ENCODE measurements at places on chromosomes 4 and X.
A peak's percentile ranks its signal among the peaks of the same experiment; 100 is the strongest.

GRCh38 chrX:68183612-68184214 lies 249.6 kb downstream of the OPHN1 start:
- no peak for DNase-seq

GRCh38 chr4:163484906-163485305 lies 9.6 kb upstream of the TMA16 start:
- peak; percentile 40 for DNase-seq

GRCh38 chr4:57344296-57344695 lies 234.1 kb upstream of the IGFBP7 start:
- no peak for DNase-seq

DNA sequence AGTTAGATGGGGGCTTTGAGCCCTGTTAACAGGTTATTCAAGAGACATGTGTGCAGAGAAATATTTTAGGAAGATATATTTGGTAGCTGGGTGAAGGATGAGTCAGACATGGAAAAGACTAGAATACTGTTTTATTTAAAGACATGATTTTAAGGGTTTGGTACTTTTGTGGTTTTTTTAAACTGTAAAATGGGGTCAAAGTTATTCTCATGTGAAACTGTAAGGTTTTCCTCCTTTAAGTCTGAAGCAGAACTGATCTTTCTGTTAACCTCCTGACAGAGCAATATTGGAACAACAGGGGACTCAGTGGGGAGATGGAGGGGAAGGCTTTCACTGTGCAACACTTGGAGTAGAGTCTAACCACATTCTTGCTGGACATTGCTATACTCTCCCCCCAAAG lies 112.4 kb upstream of the LSM6 start:
- no peak for DNase-seq

DNA sequence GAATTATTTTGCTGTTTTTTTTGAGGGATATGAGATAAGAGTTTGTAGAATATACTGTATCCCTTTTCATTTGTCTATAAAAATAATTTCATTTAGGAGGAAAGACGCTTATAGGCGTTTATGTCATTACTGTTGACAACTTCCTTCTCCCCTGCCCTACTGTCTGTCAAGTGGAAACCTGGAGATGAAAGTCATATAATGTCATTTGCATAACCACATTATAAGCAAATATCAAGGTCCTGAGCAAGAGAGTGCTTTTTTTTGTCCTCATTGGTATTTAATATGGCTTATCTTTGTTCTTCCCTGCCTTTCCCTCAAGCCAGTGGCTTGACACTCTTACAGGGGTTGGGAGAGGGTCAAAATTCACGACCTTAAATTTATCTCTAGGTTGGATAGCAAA lies 55.8 kb downstream of the LRP2BP start:
- no peak for DNase-seq

GRCh38 chr4:55996646-55997045 lies 47.9 kb downstream of the CEP135 start:
- no peak for DNase-seq

DNA sequence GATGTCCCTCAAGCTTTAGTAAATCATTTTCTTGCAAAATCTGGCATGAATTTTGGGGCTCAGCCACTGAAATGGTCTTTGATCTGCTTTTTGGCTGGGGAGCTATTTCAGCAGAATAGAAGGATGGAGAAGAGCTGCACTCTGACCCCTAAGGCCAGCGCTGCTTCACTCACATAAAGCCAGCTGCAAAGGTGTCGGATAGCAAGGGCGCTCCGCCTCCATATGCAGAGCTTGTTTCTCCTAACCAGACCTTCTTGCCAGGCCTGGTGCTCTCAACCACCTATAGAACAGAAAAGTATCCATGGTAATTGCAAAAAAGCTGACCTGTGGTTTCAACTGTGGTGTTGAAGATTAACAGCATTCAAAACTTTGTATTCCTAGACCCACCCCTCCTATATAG lies 24.1 kb upstream of the COQ2 start:
- no peak for DNase-seq

- no peak for DNase-seq
These were observed 8.2 kb downstream of the CASP3 start for GRCh38 chr4:184641022-184641421.

DNA sequence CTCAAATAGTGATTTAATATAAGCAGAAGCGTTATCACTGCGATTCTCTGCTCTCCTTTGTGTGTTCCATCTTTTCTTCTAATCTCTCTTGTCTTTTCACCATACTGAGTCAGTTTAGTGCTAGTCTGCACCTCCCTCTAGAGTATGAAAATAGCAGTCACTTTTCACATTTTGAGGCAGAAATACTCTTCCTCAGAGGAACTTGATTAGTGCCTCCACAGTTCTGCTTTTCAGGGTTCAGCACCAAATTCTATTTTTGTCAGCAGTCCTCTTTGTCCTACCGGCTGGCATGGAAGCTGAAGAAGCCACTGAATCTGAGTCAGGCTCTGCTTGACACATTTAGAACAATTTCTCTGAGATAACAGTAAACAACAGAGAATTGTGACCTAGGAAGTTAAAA lies 49.7 kb upstream of the ANKRD17 start:
- no peak for DNase-seq

DNA sequence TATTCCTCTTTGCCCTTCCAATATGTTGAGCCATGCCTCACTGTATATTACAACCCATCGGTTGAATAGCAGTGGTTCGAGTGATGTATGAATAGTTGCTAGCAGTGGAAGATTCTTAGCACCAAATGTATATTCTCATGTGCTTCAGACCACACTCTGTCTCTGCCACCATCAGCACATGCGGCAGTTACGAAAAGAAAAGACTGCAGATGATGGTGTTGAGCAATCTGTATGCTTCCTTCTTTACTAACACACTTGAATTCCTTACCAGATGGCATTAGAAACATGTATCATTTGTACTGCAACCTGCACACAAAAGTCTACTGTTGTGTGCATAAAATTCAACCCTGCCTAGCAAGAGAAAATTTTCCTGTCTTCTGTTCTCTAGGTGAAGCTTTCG lies 214.6 kb downstream of the ENOX2 start:
- no peak for DNase-seq

- DNase-seq, result no peak
These were observed 25.5 kb downstream of the BBS12 start for GRCh38 chr4:122758033-122758432.

- DNase-seq, result no peak
These were observed 120.2 kb upstream of the ADGRL3 start for GRCh38 chr4:61079976-61080375.

- DNase-seq, result no peak
These were observed 109.4 kb upstream of the MAP3K15 start for GRCh38 chrX:19624739-19625138.

DNA sequence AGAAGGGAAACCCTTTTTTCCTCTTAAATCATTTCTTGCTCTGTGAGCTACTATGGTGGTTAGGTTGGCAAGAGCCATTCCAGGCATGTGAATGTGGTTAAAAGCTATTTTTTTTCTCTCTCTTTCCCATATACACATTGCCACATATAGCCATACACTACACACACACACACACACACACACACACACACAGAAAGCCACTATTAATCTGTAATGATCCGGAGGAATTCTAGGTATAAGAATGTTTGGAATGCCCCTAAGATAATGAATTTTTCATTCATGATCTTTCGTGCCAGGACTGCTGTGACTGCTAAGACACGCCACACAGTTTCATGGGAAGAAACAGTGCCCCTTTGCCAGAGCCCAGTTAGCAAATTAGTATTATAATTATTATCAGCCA lies 21.8 kb upstream of the TLL1 start:
- no peak for DNase-seq

DNA sequence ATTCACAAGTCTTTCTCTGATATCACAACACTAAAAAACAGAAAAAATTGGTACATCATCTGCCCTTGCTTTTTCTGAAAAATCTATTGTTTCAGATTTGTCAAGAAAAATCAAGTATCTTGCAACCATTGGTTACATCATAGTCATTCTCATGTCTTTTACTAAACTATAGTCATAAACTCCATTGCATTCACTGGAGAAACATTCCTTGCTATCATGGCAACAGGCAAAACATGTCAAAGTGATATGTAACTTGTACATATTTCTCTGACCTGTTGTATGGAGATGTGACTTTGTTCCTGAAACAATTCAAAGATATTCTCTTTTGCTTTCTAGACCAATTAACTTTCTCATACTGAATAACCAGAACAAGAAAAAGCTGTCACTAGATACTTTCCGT lies 121.9 kb upstream of the ANK2 start:
- no peak for DNase-seq

DNA sequence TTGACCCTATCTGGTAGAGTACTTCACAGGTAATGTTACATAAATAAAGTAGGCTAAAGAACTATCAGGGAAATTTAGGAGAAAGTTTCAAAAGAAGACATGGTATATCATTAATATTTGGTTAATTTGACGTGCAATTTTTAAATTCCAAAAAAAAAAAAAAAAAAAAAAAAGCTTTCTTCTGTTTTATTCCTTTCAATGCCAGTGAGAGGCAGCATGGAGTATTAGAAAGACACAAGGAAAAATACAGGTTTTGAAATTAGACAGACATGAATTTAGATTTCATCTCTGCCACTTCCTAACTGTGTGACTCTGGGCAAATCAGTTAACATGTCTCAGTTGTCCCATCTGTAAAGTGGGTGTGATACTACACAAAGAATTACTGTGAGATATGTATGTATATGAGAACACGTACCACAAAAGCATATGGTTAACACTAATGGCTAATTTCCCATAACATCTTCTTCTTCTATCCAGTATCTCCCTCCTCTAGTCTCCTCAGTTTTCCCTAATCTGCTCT lies 132.5 kb downstream of the GPC3 start:
- DNase-seq, result no peak

DNA sequence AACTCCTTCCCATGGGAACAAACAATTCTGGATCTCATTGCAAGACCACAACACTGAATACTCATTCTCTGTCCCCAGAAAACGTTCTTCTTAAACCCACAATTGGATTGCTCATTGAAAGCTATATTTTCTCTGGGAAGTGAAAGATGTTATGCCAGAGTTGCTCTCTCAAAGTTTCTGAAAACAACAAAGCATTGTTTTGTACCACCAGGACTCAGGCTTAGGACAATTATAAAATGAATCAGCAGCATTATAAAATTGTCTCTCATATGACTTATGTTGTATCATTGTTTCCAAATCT lies 26.5 kb downstream of the TFDP3 start:
- DNase-seq, result no peak

GRCh38 chrX:154542723-154543424 lies 3.8 kb downstream of the G6PD start:
- no peak for DNase-seq

DNA sequence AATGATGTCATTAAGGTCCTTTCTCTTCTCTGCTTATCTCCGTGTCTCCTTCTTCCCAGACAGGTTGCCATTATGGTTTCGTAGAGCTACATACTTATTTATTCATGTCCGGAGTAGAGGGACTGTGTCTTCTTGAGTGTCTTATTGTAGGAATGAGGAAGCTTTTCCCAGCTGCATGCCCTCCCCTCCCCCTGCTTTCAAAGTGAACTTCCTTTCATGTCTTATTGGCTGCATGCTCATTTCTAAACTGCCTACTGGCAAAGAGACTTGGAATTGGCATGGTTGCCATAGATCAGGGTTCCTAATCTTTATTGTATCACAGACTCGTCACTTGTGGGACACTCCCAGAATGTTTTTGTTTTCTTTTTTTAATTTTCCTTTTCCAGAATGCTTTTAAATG lies 15.4 kb downstream of the VAMP7 start:
- DNase-seq, result no peak
